ENCODE measurements at places on chromosomes 7 and 10.

GRCh38 chr10:60524541-60524940, 134.9 kb upstream of the ANK3 start:
- no peak for DNase-seq

GRCh38 chr10:44925224-44925623, 14.1 kb downstream of the TMEM72 start:
- no peak for DNase-seq

DNA sequence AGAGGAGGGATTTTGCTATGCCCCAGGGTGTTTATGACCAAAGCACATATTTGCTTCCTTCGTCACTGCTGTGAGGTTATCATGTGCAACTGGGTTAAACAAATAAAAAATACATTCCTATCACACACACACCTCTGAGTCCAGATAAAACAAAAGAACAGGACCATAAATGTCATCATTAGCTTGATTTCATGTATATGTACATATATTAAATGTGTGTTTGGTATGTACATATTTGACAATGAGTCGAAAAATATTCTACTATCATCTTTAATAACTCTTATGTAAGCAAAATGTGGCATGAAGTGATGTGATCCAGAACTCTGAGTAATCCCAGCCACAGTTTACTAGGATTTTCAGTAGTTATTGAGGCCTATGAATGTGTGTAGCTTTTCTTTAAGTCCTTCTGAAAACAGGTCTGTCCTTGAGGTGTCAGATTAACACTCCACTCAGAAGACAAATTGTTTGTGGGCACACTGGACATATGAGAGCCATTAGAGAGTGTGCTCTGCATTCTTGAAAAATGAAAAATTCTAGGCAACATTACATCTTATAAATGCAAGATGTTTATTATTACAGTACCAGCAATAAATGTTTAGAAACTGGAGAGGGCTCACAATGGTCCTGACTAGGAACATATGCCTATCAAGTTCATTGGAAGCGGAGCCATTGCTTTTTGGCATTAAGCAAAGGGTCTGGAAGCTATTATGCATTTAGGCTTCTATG, 335.1 kb upstream of the SEMA3A start:
- no peak for DNase-seq

DNA sequence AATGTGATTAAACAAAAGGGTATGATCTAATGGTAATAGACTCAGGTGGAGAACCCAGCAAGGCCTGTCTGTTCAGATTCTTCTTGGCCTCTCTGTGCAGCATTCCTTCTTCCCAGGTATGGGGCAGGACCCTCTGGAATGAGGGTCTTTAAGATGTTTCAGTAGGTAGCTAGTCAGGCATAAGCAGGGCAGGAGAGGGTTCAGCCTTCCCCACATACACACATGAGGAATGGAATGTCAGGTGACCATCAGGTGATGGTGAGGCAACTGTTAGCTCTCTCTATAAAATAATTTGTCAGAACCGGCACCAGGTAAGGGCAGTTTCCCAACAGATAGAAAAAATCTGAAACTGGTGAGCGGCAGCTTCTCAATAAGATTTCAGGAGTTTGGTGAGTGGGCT, 222.3 kb upstream of the PHYHIPL start:
- DNase-seq, result no peak

DNA sequence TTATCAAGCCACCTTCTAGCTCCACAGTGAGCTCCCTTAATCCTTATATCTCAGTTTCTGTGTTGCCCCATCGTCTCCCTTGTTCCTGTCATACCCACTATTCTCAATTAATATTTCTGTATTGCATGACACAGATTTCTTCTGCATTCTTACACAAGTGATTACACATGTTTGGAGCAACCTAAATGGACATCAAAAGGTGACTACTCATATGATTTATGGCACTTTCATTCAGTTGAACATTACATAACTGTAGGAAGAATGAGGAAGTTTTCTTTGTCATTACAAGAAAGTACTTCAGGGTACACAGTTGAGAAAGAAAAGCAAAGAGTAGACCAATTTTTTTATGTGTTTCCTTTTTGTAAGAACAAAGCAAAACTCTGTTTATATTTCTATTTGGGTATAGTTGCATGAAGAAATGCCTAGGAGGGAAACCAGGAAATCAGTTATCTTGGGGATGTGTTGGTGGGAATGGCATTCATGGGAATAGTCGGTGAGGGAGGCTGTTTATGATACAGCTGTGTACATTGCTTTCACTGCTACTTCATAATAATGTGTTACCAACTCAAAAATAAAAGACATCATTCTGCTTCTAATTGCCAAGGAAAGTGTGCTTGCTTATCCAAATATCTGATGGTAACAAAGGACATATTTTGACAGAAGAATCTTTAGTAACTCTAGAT, 23.6 kb upstream of the PRSS37 start:
- DNase-seq, result no peak

DNA sequence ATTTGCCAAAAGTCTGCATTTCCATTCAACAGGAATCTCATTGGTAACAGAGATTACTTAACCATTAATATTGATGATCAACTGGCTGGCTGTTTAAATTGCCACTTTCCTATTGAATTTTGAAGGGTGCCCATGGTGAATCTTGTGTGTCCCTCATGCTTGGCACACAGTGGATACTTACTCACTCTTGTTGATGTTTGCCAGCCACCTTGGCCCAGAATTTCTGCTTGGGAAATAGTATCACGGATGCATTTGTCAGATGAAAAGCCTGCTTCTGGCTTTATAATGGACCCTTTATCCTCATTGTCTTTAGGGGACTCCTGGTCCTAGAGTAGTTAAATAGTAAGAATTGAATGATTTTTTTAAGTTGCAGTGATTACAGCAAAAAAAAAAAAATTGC, 52.0 kb downstream of the MMRN2 start:
- DNase-seq, result no peak

DNA sequence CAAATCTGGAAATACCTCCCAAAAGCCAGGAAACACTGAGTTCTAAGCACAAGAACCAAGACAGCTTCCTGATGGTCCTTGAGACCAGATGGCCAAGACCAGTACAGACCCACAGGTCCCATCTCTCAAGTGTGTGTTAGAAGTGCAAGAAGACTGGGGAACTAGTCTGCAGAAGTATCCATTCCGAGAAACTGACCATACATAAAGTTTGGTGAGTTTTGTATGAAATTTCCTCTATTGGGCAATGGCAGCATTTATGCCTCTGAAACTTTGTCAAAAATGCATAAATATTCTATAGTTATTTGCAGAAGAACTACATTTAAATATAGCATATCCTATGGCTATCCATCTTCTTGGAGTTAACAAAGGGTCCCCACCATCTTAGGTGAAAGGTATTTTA, 137.5 kb downstream of the LRRN3 start:
- no peak for DNase-seq

- DNase-seq, result no peak
Measured at GRCh38 chr10:44045020-44045419, 339.9 kb downstream of the CXCL12 start.

- no peak for DNase-seq
Measured at GRCh38 chr7:42080841-42081586, 156.0 kb downstream of the GLI3 start.

DNA sequence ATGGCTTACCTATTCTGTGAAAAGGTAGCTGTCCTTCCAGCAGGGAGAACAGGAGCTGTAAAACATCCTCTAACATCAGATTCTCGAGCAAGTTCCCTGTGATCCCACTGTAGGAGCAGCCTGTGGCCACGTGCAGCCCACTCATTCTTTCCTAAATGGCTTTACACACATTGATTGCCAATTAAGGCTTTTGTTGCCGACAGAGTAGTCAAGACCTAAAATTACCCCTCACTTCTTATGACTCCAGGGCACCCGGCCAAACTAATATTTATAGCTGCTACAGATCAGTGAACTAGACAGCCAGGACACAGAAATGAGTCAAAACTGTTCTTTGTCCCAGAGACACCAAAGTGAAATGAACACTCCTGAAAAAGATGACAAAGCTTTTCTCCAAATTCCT, 832.1 kb downstream of the SORCS3 start:
- DNase-seq, result no peak

All from midbrain (tissue), 1 donor.